ENCODE measurements at places on chromosomes 12 and 14. TPM values are rescaled to one million over a fixed set of nuclear protein-coding genes. Genes with fewer than 3 reads are reported as not detected.

- ATAC-seq = no peak
These were observed 9.8 kb upstream of the ABHD12B start for GRCh38 chr14:50862036-50862570.

GRCh38 chr14:99554757-99555531, 49.1 kb downstream of the CCDC85C start:
- peak; percentile 65 for ATAC-seq

GRCh38 chr14:71328183-71328582, 420.9 kb downstream of the PCNX1 start:
- ATAC-seq = no peak

The PLEK2 gene
- total RNA-seq = 24.5 TPM

GRCh38 chr12:117294189-117294603, 67.2 kb downstream of the NOS1 start:
- peak; percentile 37 for ATAC-seq

DNA sequence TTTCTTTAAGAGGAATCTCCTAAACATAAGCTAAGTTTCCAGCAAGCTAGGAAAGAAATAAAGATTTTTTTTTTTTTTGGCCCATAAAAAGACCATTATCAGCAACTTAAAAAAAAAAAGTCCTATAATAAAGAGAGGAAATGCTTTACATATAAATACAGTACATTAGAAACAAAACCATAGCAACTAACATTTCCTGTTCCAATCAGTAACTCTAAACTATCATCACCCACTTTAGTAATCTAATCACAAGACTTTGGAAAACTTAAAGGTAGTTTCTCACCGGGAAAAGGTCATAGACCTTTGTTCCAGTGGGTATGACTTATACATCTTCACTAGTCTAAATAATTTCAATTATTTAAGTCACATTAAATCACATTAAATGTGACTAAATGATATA, 11.1 kb downstream of the SPTSSA start:
- ATAC-seq = no peak

DNA sequence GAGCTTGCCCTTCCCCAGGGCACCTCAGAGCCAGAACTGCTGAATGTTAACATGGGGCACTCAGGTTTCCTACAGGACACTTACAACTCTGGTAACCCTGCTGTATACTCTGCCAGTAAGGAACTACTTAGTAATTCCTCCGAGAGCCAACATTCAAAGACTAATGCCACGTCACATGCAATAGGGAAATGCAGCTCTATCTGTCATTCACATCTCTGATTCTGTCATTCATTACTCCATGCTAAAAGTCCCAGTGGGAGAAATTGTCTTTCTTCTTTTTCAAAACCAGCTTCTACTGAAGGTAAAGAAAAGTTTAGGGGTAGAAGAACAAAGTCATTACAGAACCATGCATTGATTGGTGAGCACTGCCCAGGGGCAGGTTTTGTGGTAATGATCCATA, 189.2 kb downstream of the DAD1 start:
- ATAC-seq = no peak

- no peak for ATAC-seq
These were observed 60.3 kb downstream of the MED13L start for GRCh38 chr12:116217045-116217735.

The RNASE11 gene
- total RNA-seq = not detected

GRCh38 chr12:132123970-132124765, 20.0 kb downstream of the DDX51 start:
- no peak for ATAC-seq

The RIMBP2 gene
- total RNA-seq = 2.3 TPM
